ENCODE measurements at places on chromosomes 16 and 17.

- no peak for DNase-seq
These were observed 25.4 kb upstream of the ITGB4 start for GRCh38 chr17:75695830-75696271.

DNA sequence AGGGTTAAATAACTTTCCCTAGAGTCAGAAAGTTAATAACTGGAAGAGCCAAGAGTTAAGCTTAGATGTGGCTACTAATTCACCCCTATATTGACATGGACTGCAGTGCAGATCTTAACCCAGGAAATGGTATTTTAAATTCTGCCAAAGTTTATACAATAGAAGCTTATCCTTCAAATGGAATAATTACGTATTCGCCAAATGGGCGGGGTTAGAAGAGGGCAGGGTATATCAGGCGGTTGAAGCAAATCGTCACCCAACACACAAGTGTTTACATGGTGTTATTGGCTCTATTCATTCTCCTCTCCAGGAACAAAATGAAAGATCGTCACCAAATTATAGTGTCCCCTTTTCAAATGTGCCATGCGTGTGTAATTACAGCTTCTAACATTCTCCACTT is 182.7 kb downstream of the PRKCB start:
- DNase-seq: no peak

GRCh38 chr17:59730268-59730834 is 22.9 kb downstream of the VMP1 start:
- DNase-seq: no peak

DNA sequence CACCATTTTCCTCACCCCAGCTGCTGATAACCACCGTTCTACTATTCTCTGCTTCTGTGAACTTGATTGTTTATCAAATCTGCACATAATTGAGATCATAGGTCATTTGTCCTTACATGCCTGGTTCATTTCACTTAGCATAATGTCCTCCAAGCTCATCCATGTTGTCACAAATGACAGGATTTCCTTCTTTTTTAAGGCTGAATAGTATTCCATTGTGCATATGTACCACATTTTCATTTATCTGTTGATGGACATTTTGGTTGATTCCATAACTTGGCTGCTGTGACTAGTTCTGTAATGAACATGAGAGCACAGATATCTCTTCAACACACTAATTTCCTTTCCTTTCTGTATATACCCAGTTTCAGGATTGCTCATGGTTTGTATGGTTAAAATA is 225.3 kb upstream of the TBX2 start:
- DNase-seq: no peak

- DNase-seq: no peak
These were observed 11.1 kb upstream of the SMPD3 start for GRCh38 chr16:68459457-68459856.

GRCh38 chr17:1649844-1650501 is at the start of gene RILP:
RILP (minus strand) TSS chr17:1649866; CDS start chr17:1649804, 62 bp downstream.
- DNase-seq: peak; percentile 62

DNA sequence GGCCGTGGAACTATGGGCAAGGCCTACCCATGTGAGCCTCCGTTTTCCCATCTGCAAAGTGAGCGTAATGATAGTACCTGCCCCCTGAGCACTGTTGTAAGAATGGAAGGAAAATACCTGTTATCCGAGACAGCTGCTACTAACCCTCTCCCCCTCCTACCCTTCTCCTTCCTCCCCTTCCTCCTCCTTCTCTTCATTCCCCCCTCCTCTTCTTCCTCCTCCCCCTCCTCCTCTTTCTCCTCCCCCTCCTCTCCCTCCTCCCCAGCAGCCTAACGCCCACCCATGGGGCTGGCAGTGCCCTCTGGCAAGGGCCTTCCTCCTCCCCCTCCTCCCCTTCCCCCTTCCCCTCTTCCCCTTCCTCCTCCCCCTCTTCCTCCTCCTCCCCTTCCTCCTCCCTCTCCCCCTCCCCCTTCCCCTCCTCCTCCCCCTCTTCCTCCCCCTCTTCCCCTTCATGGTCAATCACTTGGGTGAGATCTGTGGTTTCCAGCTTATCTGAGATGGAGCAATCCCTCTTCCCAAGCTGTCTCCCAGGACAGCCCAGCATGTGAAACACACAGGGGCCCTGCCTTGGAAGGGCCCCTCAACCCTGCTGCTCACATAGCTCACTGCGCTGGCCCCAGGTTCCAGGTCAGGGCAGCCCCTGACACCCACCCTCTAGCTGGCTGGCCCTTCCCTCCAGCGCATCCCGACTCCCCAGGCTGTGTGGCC is 6.4 kb downstream of the ZFPM1 start:
- no peak for DNase-seq

GRCh38 chr16:49659356-49659755 is 196.6 kb downstream of the ZNF423 start:
- no peak for DNase-seq

DNA sequence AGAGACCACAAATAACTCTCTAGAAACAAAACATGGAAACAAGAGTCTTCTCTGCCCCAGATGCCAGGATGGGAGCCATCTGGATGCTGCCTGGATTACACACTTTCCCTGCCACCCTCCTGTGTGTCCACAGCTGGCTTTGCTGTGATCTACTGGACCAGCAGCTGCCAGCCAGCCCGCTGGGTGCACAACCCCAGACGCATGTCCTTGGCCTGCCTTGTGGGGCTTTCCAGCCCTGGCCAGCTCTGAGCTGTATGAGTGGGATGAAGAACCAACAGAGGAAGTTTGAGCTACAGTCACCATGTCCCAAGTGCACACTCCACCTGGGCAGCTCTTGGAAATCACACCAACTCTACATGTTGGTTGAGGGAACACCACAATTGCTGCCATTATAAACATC is 57.0 kb upstream of the TNRC6C start:
- DNase-seq: no peak

- DNase-seq: no peak
These were observed 25.1 kb downstream of the C1QTNF1 start for GRCh38 chr17:79048826-79049755.

DNA sequence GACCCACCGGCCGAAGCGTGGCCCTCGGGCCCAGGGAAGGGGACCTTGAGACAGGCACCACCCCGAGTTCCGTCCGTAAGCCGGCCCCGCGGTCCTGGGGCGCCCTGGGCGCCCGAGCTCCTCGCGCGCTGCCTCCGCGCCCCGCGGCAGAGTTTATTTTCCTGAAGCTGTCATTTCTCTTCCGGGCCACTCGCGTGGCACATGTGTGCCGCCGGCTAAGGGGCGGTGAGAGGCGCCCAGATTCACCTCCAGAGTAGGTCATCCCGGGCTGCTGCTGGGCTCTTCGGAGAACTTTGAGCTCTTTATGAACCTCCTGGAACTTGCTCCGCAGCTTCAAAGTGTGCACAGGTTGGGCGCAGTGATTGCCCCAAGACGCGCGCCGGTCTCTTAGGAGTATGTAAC is 489 bp downstream of the ZC3H18 start:
- no peak for DNase-seq

- peak; percentile 98 for DNase-seq
These were observed 20.1 kb upstream of the KRT19 start for GRCh38 chr17:41547921-41548843.

- DNase-seq: no peak
These were observed 802 bp upstream of the TOB1 start for GRCh38 chr17:50866950-50867362.

DNA sequence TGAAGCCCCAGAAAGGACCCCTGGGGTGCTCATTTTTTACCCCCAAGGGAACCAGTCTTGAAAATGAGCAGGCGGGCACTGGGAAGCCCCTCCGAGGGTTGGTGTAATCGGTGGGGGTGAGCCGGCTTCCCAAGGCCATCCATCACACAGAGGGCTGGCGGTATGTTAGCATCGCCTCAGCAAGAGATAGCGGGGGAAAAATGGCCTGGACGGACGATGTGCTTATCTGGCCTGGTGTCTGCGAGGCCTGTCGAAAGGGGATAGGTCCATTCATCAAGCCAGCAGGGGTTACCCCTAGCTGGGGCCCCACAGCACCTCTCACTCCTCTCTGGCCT is 188.9 kb downstream of the IRF8 start:
- DNase-seq: no peak
